ENCODE measurements at places on chromosomes 3 and 15. TPM values are rescaled to one million over a fixed set of nuclear protein-coding genes. Genes with fewer than 3 reads are reported as not detected.
A peak's percentile ranks its signal among the peaks of the same experiment; 100 is the strongest.

GRCh38 chr3:63818282-63819150 is 583 bp upstream of the C3orf49 start:
- no peak overlapping the region for H3K4me3 ChIP-seq
- no peaks in the 10 kb centered on the region for H3K36me3 ChIP-seq

GRCh38 chr15:89893027-89893426 is 767 bp downstream of the AP3S2 start:
- no peak overlapping the region for H3K27ac ChIP-seq
- no peaks in the 10 kb centered on the region for H3K27me3 ChIP-seq
- H3K4me3 ChIP-seq, result peak overlapping the region; percentile 86
- H3K36me3 ChIP-seq, result no peaks in the 10 kb centered on the region
- no peak for DNase-seq
- no peaks in the 10 kb centered on the region for H3K4me1 ChIP-seq

DNA sequence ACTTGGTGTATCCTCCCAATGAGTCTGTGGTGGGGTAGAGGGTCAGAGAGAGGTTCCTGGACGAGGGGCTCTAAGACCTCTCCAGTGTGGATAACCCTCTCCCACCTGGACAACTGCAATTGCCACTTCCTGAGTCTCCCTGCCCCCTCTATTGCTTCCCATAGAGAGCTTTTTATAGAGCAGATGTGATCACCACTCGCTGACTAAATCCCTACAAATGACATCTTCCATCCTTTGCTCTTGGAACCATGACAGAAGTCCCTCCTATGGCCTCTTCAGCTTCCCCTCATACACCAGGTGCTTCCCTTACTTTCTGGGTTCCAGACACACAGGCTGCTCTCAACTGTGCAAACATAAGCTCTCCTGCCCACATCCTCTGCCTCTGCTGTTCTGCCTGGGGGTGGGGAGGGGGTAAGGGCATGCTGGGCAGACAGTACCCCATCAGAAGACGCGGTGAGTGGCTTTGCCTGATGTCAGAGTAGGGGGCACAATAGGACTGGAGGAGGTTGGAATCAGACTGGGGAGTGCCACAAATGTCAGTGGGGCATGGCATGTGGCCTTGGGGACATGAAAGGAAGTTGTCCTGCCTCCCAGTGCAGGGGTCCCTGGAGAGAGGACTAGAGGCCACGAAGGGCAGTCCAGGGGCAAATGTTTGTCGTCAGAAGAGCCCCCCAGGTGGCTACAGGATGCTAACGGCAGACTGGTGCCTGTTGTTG is 15.2 kb downstream of the ITIH3 start:
- no peak overlapping the region for H3K4me3 ChIP-seq
- H3K27ac ChIP-seq, result no peak overlapping the region
- no peaks in the 10 kb centered on the region for H3K4me1 ChIP-seq
- no peaks in the 10 kb centered on the region for H3K27me3 ChIP-seq
- DNase-seq, result no peak
- no peaks in the 10 kb centered on the region for H3K36me3 ChIP-seq

- no peaks in the 10 kb centered on the region for H3K36me3 ChIP-seq
- H3K27me3 ChIP-seq, result no peaks in the 10 kb centered on the region
- H3K27ac ChIP-seq, result no peak overlapping the region
Observed at GRCh38 chr3:106018102-106018501, 149.3 kb upstream of the CBLB start.

Gene ALDH1A3
- 4.5 TPM for polyA plus RNA-seq

Data from aorta (tissue), 5 donors.